ENCODE measurements at places on chromosomes 5 and 9.

- DNase-seq = peak; percentile 64
Measured at GRCh38 chr5:67166460-67167285, 29.9 kb downstream of the CD180 start.

- DNase-seq = no peak
Measured at GRCh38 chr9:10144355-10144754, 468.4 kb downstream of the PTPRD start.

DNA sequence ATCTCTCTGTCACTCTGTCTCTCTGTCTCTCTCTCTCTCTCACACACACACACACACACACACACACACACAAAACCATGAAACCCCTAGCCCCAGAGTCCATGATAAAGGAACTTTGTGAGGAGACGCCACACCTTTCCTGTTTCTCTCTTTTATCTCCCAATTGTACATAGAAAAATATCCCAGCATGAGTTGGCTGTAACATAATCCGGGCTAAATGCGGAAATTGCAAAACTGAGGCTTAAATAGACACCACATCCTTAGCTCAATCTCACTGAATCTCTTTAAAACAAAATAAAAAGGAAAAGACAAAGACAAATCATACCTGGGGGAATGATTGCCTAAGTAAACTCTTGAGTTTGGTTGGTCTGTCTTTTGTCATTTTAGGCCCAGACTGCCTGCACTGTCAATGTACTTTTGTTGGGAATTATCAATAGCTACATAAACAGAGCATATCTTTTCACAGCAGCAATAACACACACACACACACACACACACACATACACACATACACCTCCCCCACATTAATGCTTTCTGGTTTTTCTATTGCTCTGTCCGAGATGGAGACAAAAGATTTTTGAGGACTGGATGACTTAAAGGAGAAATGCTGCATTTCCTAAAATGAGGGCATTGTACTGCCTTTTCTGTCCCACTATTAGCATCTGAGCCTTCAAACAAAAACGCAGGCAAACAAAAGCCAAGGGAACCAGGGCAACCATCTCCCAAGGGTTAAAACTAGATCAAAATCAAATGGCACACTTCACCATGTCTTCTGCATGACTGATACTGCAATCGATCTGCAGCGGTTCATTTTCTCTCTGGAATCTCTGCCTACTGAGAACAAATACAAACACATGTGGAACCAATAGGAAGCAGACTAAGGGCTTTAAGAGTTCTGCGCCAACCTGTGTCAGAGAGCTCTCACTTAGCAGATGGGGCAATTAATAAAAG is 321.5 kb downstream of the NFIB start:
- DNase-seq = no peak

GRCh38 chr9:137172901-137173795 is 1.3 kb upstream of the TMEM210 start:
- no peak for DNase-seq

Data from stimulated activated CD4-positive, alpha-beta T cell treated with anti-CD3 and anti-CD28 coated beads, Interleukin-12 subunit alpha, Interleukin-12 subunit beta, amount 100 ng/mL, for 24 hours (primary cell).